ENCODE measurements at places on chromosomes 12 and 14. TPM values are rescaled to one million over a fixed set of nuclear protein-coding genes. Genes with fewer than 3 reads are reported as not detected.

RND1 gene
- total RNA-seq, result 8.2 TPM

CDKL1 gene
- 5.1 TPM for total RNA-seq

RFX4 gene
- not detected for total RNA-seq

MDGA2 gene
- not detected for total RNA-seq

PIK3C2G gene
- total RNA-seq, result not detected

CLEC4A gene
- 1.4 TPM for total RNA-seq

SMARCC2 gene
- 130 TPM for total RNA-seq

GALNT6 gene
- 12.6 TPM for total RNA-seq

BCL2L14 gene
- not detected for total RNA-seq

BATF gene
- total RNA-seq, result 21.3 TPM

SDR9C7 gene
- total RNA-seq, result not detected

RERGL gene
- not detected for total RNA-seq

All from T-helper 17 cell (primary cell).